Lower leg skin (tissue), 4 donors: ENCODE measurements at places on chromosomes 6 and 20. TPM values are rescaled to one million over a fixed set of nuclear protein-coding genes. Genes with fewer than 3 reads are reported as not detected.

OR11A1 gene
- total RNA-seq: not detected

MYH7B gene
- 0.13 TPM for total RNA-seq

ULBP1 gene
- not detected for total RNA-seq

DEFB132 gene
- not detected for total RNA-seq

LTB gene
- total RNA-seq: not detected

LSM2 gene
- total RNA-seq: 24.7 TPM

ZNF311 gene
- total RNA-seq: 1.4 TPM

OTOR gene
- not detected for total RNA-seq

C20orf141 gene
- not detected for total RNA-seq

ZBTB46 gene
- total RNA-seq: 5.4 TPM
